K562 (cell line): ENCODE measurements at places on chromosomes 7 and 10. TPM values are rescaled to one million over a fixed set of nuclear protein-coding genes. Genes with fewer than 3 reads are reported as not detected.

DNA sequence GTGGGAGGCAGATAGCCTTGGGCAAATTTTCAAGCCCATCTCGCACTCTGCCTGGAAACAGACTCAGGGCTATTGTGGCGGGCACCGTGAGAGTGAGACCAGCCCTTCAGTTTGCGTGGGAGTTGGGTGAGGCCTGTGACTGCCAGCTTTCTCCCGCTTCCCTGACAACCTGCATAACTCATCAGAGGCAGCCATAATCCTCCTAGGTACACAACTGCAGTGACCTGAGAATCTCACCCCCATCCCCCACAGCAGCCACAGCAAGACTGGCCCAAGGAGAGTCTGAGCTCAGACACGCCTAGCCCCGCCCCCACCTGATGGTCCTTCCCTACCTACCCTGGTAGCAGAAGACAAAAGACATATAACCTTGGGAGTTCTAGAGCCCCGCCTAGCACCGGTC lies 275.4 kb downstream of the GRID1 start:
- no peak overlapping the region for H3K4me3 ChIP-seq
- DNase-seq, result no peak

The PVRIG gene
- 0.64 TPM in 1 of 2 replicates, not detected in the other for total RNA-seq

- no peaks in the 10 kb centered on the region for H3K36me3 ChIP-seq
- H3K27me3 ChIP-seq, result no peaks in the 10 kb centered on the region; the same call in 1 of the 2 replicates
- no peak for DNase-seq
Observed at GRCh38 chr10:12914111-12914510, 87.4 kb downstream of the CCDC3 start.

The GNB2 gene
- total RNA-seq, result 320 and 323 TPM in 2 replicates
